ENCODE measurements at places on chromosomes 6 and 20. TPM values are rescaled to one million over a fixed set of nuclear protein-coding genes. Genes with fewer than 3 reads are reported as not detected.

GRCh38 chr6:153074761-153075160, 56.3 kb downstream of the RGS17 start:
- DNase-seq, result peak; percentile 35

DNA sequence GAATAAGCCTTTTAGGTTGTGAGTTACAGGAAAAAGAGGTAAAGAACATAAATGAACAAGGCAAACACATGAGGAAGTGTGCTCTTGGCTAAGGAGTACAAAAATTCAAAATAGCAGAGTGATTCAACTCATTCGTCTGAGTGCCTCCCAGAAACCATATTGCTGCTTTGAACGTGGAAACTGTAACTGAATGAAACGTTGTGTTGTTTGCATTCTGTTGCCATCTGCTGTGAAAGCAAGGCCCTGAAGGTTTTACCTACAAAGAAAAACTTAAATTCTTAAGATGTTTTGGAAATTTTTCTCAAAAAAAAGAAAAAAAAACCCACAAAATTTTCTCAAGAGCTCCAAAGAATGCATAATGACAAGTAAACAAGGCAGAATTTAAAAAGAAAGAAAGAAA, 375.4 kb upstream of the HS3ST5 start:
- DNase-seq, result no peak

DNA sequence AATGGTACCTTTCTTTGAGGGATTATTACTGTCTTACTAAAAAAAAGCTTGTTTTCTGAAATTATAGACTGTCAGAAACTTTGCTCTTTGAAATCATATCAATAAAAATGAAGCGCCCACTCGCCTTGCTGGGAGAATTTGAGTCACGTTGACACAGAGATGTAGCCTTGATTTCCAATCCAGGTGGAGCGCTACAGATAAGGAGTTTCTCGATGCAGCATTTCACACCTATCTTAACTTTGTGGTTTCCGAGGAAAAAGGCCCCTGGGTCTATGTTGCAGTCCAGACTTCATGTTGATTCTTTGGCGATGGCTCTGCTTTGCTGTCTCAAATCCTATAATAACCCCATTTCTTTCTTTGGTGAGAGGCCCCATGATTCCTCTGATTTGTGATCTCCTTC, 158.1 kb upstream of the ARG1 start:
- no peak for DNase-seq

- no peak for DNase-seq
Measured at GRCh38 chr6:89934685-89935366, 40.6 kb downstream of the GJA10 start.

DNA sequence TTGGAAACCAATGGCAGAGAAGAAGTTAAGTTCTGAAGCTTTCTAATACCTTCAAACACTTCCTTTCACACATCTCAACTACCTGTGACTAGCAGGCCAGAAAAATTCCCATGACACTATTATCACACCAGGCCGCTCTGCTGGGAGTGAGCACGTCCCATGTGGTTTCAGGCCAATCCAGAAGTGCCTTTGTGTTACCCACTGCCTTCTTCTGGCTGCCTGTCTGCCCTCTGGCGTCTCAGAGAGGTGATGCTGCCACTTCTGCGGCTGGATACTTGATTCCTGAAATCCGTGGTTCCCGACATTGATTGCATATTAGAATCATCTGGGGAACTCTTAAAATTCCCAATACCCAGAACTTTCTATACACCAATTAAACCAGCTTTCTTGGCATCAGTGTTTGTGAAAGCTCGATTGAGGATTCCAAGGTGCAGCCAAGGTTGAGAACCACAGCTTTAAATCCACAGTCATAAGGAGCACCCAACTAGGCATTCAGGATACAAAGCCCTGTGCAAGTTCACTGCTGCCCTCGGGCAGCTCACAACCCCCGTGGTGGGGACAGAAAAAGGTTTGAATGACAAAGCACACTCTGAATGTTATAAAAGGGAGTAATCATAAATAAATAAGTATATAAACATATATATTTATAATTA, 65.6 kb downstream of the STMND1 start:
- peak; percentile 10 for DNase-seq

RBPJL gene
- total RNA-seq, result not detected

SKIC2 gene
- 34.7 TPM for total RNA-seq
